ENCODE measurements at places on chromosomes 11 and 22.

- DNase-seq, result no peak
Observed at GRCh38 chr11:64472593-64473455, 113.9 kb downstream of the RPS6KA4 start.

- DNase-seq, result no peak
Observed at GRCh38 chr22:32699686-32700085, 101.8 kb upstream of the TIMP3 start.

- DNase-seq, result no peak
Observed at GRCh38 chr11:46414466-46414796, 22.9 kb upstream of the CHRM4 start.

- DNase-seq, result no peak
Observed at GRCh38 chr11:1343391-1344055, 34.1 kb upstream of the TOLLIP start.

- DNase-seq, result no peak
Observed at GRCh38 chr11:118073554-118073953, 3.3 kb upstream of the TMPRSS4 start.

DNA sequence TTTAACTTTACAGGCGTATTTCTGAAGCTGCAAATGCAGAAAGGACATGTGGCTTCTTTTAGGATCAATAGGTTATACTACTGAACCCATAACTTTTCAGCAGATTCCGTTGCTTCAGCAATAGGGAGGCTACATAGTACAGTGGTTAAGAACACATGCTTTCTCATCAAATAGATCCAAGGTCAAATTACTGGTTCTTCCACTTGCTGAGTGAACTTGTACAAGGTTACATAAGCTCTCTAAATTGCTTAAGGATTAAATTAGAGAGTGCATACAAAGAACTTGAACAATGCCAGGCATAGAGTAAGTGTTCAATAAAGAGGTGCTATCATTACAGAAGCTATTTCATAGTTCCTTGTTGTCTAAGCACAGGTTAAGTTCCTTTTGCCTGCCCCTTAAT is 129.6 kb downstream of the BARX2 start:
- DNase-seq, result no peak

DNA sequence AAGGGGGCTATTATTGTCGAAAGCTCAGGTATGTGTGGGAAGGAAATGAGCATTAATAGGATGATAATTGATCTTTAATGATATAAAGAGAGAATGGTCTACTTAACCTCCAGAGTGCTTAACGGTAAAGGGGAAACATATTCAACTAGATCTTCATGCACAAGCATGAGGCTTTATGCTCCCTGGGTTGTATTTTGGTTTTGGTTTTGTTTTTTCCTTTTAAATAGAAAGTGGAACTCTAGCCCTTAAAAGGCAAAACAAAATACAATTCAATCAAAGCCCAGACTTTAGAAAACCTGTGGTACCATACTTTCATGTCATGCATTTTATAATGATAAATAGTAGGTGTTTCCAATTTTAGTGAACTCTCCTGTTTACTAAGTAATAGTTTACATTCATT is 622.7 kb downstream of the METTL15 start:
- DNase-seq, result no peak

- no peak for DNase-seq
Observed at GRCh38 chr22:44097263-44098020, 73.3 kb downstream of the PARVB start.

All from RPMI8226 (cell line).